ENCODE measurements at places on chromosomes 5 and 9.

- no peak for DNase-seq
Observed at GRCh38 chr5:76754668-76755078, 38.7 kb downstream of the F2R start.

- no peak for DNase-seq
Observed at GRCh38 chr9:92954049-92954861, 6.9 kb downstream of the FGD3 start.

GRCh38 chr9:110103257-110103656 is 104.7 kb downstream of the C9orf152 start:
- no peak for DNase-seq

DNA sequence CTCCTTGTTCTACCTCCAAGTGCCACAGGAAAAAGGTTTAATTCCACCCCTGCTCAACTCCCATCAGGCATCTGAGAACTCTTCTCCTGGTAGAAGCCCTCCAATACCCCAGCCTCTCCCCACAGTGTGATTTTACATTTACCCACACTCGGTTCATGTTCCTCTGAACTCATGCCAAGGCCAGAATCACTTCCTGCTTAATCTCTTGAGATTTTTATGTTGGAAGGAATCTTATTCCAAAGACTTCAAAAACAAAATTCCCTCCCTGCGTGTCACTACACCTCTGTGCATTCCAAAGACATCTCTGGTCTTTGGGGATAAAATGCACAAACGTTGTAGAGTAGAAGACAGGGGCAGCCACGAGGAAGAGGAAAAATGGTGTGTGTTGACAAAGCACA is 186.8 kb downstream of the ACTL7B start:
- no peak for DNase-seq

DNA sequence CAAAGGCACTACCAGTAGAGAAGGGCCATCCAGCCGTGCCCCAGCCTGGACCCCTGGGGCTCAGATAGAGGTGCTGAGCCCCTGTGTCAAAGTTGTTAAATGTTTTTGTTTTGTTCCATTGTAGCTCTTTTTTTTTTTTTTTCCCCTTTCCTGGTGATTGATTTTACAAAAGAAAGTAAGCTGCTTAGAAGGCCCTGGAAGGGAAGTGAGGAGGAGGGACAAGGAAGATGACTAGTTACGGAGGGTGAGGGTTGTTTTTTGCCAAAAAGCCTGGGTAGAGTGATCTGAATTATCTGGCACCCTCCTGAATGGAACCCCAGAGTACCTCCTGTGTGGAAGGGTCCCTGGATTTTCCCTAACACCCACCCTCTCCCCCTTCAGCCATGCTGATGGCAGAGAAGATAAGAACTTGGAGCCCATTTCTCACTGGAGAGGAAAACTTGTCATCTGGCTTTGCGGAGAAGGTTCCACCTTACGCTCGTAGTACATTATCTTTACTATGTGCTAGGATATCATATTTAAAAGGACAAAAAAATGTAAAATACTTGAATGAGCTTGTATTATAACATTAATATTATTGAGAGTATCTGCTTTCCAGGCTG is 33.4 kb downstream of the FAXDC2 start:
- no peak for DNase-seq

DNA sequence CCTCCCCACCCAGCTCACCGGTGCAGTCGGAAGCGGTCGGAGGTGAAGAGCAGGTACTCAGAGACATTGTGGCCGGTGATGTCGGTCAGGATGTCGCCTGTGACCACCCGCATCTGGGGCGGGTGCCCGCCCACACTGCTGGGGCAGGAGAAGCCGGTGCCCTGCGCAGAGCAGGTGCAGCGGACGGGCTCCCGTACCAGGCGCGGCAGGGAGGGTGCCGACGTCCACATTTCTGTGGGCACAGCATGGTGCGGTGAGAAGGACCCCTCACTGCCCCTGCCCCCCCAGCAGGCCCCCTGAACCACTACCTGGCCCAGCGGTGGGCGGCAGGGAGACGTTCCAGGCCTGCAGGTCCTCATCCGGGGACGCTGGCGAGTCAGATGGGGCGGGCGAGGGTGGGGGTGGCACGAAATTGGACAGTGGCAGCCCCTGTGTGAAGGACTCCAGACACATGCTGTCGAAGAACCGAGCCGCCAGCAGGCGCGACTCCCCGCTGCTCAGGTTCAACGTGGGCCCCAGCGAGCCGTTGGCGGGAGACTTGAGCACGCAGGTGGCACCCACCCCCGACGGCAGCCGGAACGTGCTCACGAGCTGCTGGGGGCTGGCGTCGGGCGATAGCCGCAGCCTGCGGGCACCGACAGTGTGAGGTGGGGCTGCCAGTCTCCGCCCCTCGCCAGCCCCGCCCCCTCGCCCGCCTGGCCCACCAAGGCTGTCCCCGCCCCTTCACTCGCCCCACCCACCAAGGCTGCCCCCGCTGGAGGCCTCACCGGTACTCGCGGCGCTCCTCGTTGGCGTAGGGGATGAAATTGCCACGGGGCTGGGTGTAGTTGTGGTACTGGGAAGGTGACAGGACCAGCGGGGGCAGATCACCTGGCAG is 15.1 kb downstream of the ABCA2 start:
- DNase-seq: peak; percentile 70

- peak; percentile 52 for DNase-seq
Observed at GRCh38 chr5:118611332-118611945, 376.9 kb downstream of the DTWD2 start.

GRCh38 chr9:124544535-124544934 is 37.3 kb upstream of the NR5A1 start:
- no peak for DNase-seq

GRCh38 chr5:93681432-93681831 is 60.0 kb downstream of the POU5F2 start:
- DNase-seq: no peak

DNA sequence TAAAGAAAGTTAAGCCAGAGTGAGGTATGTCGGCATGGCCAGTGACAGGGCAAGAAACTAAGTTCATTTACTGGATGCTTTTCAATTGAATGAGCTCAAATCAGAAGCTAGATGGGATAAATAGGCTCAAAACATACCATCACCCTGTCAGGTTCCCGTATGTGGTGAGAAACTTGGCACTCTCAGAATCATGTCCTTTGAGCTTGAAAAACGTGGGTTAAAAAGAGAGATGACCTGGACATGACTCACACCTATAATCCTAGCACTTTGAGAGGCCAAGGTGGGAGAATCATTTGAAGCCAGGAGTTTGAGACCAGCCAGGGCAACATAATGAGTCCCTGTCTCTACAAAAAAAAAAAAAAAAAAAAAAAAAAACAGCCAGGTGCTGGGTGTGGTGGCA is 121.7 kb upstream of the RGMB start:
- no peak for DNase-seq

- no peak for DNase-seq
Observed at GRCh38 chr5:141565826-141566570, 52.8 kb downstream of the DIAPH1 start.

- no peak for DNase-seq
Observed at GRCh38 chr9:19699756-19700155, 89.1 kb downstream of the SLC24A2 start.

DNA sequence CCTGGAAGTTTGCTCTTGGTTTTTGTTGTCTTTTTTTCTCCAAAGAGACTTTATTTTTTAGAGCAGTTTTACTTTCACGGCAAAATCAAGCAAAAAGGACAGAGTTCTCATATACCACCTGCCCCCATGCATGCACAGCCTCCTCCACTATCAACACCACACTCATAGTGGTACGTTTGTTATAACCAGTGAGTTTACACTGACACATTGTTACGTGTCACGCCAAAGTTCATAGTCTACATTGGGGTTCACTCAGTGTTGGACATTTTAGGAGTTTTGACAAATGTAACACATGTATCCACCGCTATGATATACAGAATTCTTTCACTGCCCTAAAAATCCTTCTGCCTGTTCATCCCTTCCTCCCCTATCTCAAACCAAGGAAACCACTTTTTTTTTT is 7.5 kb upstream of the ICE1 start:
- DNase-seq: no peak

DNA sequence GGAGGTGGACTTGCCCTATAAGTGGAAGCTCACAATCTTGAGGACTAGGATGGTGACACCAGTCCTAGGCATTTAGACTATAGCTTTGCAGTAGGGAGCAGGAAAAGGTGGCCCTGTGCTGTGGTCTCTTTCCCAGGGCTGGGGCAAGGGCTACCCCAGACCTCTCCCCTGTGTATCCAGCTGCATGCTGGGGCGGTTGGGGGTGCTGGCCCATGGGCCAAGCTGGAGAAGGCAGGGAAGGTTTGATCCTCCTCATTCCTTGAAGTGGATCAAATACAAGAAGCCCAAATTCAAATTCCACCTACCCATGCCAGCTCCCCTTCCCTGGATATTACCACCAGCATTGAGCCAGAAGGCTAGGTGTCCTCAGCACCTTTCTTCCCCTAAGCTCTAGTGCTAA is 2.2 kb upstream of the PTGS1 start:
- no peak for DNase-seq

DNA sequence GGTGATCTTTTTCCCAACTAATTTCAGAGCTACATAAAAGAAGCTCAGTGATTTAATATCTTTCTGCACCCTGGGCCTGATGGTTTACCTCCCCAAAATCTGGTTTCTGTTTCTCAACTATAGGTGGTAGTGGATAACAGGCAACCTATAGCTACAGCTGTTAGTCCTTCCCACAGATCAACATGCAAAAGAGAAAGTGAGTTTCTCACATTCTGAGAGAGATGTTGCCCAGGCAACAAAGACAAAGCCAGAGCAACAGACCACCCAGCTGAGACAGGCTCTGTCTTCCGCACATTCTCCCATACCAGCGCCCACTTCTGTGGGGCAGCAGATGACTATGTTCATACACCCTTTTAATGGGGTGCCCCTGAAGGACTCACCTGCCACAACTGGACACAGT is 40.7 kb upstream of the PPP2R2B start:
- peak; percentile 58 for DNase-seq

DNA sequence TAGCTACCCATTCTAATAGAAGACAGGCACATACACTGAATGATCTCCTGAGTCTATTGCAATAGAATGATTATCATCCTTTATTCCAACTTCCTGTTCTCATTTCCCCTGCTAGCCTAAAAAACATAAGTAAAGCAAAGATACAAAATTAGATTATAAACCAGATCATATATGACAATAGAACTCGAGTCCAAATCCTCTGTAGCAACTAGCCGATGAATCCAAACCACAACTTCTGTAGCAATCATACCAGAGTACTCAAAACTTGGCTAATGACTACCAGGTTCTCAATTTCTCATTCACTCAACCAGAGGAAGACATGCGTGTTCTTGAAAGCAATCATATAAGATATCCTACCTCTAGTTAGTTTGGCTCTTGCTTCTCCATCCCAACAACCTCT is 622.1 kb downstream of the PSAT1 start:
- no peak for DNase-seq

DNA sequence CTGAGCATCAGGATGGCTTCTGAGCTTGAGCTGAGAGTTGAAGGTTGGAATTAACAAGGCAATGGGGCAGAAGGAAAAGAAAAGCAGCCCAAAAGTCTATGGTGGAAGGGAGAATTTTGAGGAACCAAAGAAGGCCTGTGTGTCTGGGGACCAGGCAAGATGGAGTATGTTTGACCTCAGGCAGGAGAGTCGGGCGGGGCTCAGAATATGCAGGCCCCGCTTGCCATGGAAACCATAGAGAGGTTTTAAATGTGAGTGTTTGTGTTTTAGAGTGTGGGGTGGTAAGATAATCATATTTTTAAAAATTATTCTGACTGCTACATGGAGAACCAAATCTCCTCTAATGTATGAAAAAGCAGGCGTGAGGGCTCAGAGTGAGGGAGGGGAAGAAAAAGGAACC is 174.0 kb upstream of the PPP2R2B start:
- DNase-seq: no peak

- DNase-seq: no peak
Observed at GRCh38 chr9:98706651-98707165, 2.0 kb downstream of the GABBR2 start.

DNA sequence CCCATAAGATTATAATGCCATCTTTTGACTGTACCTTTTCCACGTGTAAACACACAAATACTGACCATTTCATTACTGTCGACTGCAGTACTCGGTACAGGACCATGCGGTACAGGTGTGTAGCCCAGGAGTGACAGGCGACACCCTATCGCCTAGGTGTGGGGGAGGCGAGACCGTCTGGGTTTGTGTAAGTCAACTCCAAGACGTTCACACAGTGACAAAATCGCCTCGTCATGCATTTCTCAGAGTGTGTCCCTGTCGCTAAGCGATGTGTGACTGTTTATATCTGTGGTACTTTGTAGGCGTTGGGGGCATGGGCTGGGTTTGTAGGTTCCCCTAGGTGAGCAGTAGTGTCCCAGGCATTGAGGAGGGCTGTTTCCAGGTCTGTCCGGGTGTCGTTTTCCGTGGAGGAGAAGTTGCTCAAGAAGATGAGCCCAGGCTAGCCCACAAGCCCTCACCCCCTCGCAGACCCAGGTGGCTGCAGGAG is 20.3 kb downstream of the NEK6 start:
- no peak for DNase-seq

- no peak for DNase-seq
Observed at GRCh38 chr5:164191240-164191639, 685.8 kb downstream of the MAT2B start.

DNA sequence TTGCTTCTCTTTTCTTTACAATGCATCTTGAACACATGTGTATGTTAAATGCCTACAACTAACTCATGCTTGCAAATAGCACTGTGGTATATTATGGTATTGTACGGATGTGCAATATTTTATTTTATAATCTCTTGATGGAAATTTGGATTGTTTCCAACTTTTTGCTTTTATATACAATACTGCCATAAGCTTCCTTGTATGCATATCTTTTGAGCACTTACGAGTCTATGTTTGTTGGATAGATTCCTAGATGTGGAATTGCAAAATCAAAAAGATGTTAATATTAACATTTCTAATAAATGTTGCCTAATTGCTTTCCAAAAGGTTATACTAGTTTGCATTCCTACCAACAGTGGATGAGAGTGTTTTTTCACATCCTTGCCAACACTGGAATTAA is 3.4 kb upstream of the GALNT12 start:
- no peak for DNase-seq

- DNase-seq: no peak
Observed at GRCh38 chr9:134434894-134435506, 108.7 kb downstream of the RXRA start.

GRCh38 chr9:22574740-22575139 is 128.1 kb downstream of the DMRTA1 start:
- no peak for DNase-seq

DNA sequence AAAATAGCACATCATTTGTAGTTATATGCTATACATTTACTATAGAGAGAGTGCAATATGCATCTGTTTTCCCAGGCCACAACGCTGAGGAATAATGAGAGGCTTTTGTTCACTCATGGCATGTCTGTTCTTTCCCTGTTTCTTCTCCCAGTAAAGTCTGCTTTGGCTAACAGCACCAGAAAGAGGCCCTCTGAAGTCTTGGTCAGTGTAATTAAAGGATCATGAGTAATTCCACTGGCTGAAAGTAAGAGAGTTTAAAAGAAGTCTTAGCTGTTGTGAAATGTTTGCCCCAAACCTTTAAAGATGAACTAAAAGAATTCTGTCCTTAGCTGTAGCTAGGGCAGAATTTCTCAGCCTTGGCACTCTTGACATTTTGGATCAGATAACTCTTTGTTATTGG is 228.8 kb downstream of the TLE4 start:
- DNase-seq: no peak

GRCh38 chr5:109756543-109757185 is 66.9 kb downstream of the MAN2A1 start:
- DNase-seq: no peak
